Left renal pelvis (tissue), 4 donors: ENCODE measurements at places on chromosomes 11 and 22. TPM values are rescaled to one million over a fixed set of nuclear protein-coding genes. Genes with fewer than 3 reads are reported as not detected.

The SULT4A1 gene
- polyA plus RNA-seq: 3.3 TPM

The GP1BB gene
- 3.2 TPM for polyA plus RNA-seq

The MN1 gene
- 10.2 TPM for polyA plus RNA-seq

DNA sequence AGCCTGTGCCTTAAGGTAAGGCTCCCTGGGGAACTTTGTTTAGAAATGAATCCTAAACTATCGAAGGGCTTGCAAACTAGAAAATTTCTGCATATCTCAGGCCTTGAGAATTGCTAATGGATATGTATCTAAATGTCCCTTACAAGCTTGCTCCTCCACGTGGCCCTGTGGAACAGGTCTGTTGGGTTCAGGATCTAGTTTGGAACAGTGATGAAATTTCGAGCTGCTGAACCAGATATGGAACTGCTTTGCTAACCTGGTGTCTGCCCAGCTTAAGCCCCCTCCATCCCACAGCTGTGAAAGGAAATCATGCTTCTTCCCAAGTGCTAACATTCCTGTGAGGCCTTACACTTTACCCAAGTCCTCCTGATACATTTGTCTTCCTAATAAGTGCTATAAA is 11.6 kb downstream of the SREBF2 start:
- no peak for DNase-seq

GRCh38 chr22:39617342-39617741 is 46.8 kb downstream of the CACNA1I start:
- DNase-seq: no peak

DNA sequence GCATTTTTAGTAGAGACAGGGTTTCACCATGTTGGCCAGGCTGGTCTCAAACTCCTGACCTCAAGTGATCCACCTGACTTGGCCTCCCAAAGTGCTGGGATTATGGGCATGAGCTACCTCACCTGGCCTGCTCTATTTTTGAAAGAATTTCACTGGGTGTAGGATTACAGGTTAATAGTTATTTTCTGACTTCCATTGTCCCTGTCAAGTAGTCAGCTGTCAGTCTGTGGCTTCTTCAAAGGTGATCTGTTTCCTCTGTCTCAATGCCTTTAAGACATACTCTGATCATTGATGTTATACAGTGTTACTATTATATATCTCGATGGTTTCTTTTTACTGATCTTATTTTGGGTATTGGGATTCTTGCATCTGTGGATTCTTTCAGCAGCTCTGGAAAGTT is 10.1 kb upstream of the EXT2 start:
- no peak for DNase-seq

- DNase-seq: no peak
Measured at GRCh38 chr11:128832121-128832497, 35.0 kb downstream of the KCNJ1 start.

DNA sequence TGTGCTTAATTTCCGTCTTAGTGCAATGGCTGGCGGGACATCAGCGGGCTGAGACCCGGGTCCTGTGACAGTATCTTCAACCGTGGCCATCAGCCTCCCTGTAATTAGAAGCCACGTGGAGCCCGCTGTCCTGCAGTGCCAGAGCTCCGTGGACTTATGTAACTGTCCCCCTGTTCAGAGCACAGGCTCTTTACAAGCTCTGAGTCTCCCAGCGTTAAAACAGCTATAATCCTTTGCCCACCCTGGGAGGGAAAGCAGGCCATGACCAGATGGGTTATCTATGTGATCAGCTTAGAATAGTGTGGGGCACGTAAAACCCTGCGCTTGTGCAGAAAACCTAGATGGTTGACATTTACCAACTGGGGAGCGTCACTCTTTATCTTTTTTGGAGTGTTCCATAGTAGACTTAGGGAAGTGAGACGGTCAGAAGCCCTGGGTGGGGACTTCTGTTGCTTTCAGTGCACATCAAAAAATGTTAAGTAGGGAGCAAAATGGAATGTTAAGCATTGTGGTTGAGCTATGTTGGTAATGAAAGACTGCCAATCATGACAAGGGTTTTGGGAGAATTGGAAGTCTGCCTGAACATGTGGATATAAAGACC is 103.5 kb upstream of the CADM1 start:
- DNase-seq: no peak

GRCh38 chr11:118691926-118692830 is 12.7 kb upstream of the TREH start:
- DNase-seq: no peak

GRCh38 chr11:2914455-2915195 is 14.6 kb downstream of the PHLDA2 start:
- no peak for DNase-seq

- no peak for DNase-seq
Measured at GRCh38 chr11:134576721-134577171, 164.7 kb upstream of the B3GAT1 start.

- no peak for DNase-seq
Measured at GRCh38 chr11:91261513-91261912, 963.1 kb upstream of the FAT3 start.

GRCh38 chr22:27731621-27732020 is 69.9 kb downstream of the MN1 start:
- DNase-seq: no peak
